ENCODE measurements at places on chromosomes 2 and 18.

GRCh38 chr2:64137567-64137966 lies 6.7 kb downstream of the PELI1 start:
- peak; percentile 75 for DNase-seq

DNA sequence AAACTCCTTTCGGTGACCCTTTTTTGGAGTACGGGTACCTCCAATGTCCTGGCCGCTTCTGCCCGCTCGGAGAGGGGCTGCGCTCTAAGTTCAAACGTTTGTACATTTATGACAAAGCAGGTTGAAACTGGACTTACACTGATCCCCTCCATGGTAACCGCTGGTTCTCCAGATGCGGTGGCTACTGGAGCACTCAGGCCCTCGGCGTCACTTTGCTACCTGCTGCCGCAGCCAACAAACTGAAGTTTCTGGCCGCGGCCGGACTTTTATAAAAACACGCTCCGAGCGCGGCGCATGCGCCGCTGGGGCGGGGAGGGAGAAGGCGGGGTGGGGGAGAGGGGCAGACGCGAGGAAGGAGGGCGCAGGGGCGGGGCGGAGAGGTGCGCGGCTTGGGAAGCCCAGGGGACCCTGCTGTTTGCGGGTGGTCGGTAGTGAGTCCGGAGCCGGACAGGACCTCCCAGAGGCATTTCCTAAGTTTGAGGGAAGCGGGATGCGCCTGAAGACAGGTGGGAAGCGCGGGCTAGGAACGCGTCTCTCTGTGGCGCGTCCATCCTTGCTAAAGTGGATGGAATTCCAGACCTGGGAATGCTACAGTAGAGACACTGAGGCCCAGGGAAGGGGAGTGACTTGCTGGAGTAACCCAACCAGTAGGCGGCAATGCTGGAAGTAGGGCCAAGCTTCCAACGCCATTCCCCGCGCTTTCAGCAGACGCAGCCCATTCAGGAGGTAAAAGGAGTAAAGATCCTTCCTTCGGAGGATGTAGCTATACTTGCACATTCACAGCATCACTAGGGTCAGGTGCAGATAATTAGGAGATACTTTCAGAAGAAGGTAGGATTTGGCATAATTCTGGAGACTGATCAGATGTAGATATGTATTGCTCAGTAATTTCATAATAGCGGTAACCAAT lies at the start of gene CXCR4:
Gene CXCR4 (minus strand): TSS at position 241 of the 910 bp plus-strand sequence. CDS start 89 bp downstream, at position 152.
- no peak for DNase-seq

DNA sequence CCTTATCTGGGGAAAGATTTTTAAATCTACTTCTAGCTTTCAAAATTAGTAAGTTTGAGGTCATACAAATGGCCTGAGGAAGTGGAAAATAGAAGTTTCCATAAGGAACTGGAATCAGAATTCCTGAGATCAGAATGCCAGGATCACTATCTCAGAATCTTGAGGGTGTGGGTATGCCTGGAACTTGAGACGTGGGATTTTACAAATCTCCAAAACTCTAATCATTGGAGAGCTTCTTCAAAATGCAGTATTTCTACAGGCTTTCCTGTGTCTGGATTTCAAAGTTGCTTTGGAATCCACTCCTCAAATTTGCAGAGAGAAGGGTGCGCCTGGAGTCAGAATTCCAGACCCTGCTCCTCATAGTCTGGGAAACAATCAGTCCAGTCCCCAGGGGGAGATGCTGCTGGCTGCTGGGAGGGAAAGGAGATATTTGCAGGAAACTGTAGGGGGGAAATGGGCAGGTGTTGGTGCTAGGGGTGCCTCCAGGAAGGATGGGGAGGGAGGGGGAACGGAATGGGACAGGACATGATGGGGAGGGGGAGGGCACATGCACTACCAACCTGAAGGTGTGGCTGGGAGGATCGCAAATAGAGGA lies 31.0 kb upstream of the CATIP start:
- DNase-seq = no peak

DNA sequence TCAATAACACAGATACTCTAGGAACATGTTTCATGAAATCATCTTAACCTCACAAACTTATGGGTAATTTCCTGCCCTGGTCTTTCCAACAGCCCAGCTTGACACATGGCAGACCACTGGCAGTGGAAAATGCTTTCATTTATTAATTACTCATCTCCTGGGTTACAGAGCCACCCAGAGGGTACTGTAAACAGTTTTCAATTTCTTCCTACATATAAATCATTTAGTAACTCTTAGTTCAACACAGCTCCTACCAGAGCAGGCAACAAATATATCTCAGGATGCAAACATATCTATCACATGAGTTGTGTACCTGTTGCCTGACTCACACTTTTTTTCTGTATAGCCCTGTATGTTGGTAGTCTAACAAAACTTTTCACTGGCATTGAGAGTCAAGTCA lies 99.2 kb upstream of the VRK2 start:
- DNase-seq = no peak

DNA sequence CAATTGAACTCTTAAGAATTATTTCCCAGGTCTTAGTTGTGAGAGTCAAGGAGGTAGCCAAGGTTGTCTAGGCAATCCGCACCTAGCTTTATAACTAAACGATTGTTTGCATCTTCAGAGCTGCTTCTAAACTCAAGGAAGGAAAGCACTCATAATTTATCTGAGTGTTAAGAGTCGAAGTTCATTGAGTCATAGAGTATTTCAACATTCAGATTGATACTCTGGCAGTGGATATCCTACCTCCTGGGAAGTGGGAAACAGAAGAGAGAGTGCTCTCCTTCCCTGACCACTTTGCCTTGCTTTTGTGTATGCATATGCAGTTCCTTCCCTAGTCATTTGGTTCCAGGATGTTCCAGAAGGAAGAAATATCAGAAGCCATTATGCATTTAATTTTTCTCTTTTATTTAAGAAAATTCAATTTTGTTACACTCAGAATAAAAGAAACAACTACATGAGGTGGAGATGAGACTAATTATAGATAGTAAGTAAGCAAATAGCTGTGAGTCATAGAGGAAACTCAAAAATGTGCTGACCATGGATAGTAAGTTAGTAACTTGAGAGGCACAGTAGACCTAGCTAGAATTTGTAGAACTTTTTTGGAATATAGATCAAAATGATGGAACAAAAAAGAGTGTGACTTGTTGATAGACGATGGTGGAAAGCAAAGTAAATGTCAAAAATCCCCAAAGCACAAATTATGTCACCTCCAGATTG lies 35.4 kb upstream of the FSHR start:
- no peak for DNase-seq

DNA sequence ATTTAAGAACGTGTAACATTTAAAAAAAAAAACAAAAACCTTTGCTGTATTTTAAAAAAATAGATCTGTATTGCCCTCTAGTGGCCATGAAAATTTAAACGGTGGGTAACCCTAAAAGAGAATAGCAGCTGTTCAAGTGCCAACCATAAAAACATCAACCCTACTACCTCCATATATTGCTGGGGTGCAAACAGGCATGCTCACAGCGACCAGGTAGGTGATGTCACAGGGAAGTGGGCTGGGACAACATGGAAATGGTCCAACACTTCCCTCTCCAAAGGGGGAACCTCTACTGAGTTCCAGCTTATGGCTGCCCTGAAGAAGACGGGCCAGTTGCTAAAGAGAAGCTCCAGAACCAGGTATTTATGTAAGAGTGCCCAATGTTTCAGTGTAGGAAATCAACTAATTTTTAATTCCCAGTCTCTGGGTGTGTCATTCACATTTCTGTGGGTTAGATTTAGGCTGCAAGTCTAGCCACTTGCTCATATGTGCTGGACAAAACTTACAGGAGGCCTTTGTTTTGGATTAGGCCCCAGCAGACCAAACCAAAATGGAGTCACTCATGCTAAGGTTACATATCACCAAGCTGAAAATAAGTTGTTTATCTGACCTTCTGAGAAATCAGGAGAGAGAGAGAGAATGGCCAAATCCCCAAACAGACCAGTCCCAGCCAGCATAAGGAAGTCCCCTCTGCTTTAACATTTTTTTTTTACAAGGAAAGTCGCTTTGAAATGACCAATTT lies 54.5 kb downstream of the SKA1 start:
- DNase-seq = peak; percentile 7

- no peak for DNase-seq
Observed at GRCh38 chr2:99084256-99084655, 57.3 kb upstream of the C2orf15 start.

DNA sequence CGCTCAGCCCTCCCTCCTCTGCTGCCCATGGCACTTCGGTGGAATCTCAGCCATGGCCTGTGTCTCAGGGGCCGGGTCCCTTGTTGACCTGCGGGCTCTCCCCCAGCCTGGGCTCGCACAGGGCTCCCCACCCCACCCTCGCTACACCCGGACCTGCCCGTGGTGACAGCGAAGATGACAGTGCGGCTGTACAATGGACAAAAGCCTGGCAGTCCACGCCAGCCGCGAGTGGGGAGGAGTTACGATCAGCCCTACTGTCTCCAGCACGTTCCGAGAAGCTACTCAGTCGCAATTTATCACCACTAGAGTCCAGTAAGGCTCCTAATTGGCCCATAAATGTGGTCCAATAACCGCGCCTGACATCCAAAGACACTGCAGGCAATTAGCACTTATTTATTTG lies 31.6 kb downstream of the GBX2 start:
- DNase-seq = no peak

- DNase-seq = no peak
Observed at GRCh38 chr18:12580630-12581342, 77.1 kb downstream of the SPIRE1 start.

GRCh38 chr2:12173271-12173942 lies 427.0 kb downstream of the LPIN1 start:
- DNase-seq = no peak

GRCh38 chr2:168962636-168963035 lies 61.5 kb downstream of the G6PC2 start:
- DNase-seq = no peak

GRCh38 chr2:99827296-99827999 lies 314.9 kb downstream of the AFF3 start:
- no peak for DNase-seq

DNA sequence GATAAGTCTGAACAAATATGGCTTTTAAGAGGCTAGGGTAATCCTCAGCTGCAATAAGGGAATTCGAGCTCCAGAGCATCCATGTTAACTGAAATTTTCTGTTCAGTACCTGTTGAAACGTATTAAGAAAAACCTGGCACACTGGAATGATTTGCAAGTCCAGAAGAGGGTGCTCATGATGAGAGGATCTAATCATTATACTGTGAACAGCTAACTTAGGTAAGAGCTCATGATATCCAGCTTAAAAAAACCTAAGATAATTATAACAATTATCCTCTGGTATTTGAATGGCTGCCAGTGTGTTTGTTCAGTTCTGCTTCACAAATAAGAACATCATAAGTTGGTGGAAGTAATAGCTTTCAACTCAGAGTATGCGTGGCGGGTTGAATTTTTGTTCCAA lies 1118.3 kb upstream of the DDX18 start:
- DNase-seq = no peak

- DNase-seq = no peak
Observed at GRCh38 chr2:109129921-109130722, 1.1 kb downstream of the SH3RF3 start.

- DNase-seq = peak; percentile 67
Observed at GRCh38 chr18:24014986-24015638, 558 bp downstream of the TTC39C start.

GRCh38 chr2:151770995-151771394 lies 36.7 kb upstream of the NEB start:
- no peak for DNase-seq

GRCh38 chr2:23422089-23423061 lies 37.4 kb downstream of the KLHL29 start:
- no peak for DNase-seq

GRCh38 chr18:22348521-22349316 lies 69.0 kb downstream of the CTAGE1 start:
- DNase-seq = no peak

DNA sequence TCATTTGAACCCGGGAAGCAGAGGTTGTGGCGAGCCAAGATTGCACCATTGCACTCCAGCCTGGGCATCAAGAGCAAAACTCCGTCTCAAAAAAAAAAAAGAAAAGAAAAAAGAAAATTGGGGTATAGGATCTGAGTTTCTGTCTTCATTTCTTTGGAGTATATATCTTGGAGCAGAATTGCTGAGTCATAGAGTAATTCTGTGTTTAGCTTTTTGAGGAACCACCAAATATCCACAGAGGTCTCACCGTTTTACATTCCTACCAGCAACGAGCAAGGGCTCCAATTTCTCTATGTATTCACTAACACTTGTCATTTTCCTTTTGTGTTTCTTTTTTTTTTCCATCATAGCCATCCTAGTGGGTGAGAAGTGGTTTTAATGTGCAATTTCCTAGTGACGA lies 87.6 kb upstream of the TEX51 start:
- DNase-seq = no peak

- DNase-seq = no peak
Observed at GRCh38 chr2:176814740-176815367, 397.7 kb upstream of the HNRNPA3 start.

All from foreskin melanocyte (primary cell).